ENCODE measurements at places on chromosomes 5 and 9.

DNA sequence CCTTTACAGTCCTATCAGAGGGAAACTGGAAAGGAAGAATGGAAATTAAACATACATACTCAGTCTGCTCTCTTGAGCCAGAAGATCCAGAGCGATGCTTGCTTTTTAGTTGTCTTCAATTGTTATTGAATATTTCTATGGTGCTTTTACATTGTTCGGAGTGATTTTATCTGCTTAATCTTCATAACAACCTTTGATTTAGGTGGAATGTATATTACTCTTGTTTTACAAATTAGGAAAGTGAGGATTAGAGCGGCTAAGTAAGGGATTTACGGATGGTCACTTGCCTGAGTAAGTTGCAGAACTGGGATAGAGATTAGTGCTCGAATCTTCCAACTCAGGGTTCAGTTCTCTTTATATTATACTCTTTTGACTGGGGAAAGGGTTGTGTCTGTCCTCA lies 69.1 kb downstream of the PBX3 start:
- DNase-seq = no peak

- DNase-seq = no peak
These were observed 40.1 kb upstream of the TARS1 start for GRCh38 chr5:33400675-33401074.

DNA sequence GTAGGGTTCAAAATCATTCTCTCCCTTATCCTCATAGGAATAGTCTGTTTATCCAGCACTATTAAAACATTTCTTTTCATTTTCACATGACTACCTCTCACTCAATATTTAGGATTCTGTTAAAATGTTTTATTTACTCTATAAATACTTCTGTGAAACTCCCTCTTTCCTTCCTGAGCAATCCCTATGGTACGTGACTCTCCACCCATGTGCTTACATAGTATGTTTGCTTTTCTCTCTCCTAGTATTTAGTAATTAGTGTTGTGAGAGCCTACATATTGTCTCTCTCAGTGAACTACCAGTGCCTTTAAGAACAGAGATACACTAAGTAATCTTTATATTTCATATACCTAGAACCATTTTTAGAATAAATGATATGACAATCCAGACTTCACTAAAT lies 46.0 kb downstream of the PTPRD start:
- no peak for DNase-seq

DNA sequence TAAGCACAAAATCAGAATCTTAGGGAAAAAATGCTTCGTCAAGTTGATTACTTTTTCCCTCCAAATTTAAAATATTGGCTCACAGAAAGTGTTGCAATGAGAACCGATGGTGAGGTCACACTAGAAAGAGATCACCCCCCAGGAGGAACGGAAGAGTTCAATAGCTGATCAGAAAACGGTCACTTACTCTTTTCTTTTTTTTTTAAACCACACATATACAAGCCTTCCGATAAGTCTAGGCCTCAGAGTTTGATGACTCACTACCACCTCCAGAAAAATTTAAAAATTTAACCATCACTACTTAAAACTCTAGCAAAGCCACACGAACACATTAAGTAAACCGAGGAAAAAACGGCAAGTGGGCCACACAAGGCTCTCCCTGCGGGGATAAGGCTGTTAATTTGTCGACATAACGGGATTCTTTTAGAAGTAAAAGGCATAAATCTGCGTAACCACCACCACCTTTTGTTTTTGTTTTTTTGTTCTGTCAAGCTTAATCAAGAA lies 1.2 kb downstream of the SURF4 start:
- no peak for DNase-seq

DNA sequence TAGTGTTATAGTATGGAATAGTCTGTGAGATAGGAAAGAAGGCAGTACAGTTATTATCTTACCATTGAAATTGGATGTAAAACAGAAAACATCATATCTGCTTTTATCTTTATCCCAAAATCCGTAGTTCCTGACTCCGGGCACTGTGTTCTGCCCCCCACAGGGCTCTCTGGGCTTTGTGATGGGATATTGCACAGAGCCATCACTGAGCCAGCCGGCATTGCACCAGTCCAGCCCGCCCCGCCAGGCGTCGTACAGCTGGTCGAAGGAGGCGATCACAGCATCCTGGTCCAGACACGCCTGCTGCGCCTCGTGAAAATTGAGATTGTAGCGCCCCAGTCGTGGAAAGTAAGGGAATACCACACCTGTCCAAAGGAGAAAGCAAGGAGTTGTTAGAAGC lies 76.4 kb downstream of the HAPLN1 start:
- DNase-seq = no peak

GRCh38 chr5:132825033-132825833 lies 5.2 kb downstream of the SHROOM1 start:
- no peak for DNase-seq

DNA sequence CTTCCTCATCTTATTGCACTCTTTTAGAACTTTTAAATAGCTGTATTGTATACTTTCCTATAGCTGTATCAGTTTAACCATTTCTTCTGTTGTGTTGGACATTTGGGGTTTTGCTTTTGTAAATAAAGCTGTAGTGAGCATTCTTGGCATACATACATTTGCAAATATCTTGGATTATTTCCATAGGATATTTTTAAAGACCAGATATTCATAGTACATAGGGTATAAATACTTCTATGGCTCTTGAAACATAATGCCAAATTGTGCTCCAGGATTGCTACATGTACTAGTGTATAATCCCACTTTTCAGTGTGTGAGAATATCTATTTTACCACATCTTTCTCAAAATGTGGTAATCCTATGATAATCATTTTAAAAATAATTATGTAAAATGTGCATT lies 51.2 kb downstream of the SCAMP1 start:
- no peak for DNase-seq

DNA sequence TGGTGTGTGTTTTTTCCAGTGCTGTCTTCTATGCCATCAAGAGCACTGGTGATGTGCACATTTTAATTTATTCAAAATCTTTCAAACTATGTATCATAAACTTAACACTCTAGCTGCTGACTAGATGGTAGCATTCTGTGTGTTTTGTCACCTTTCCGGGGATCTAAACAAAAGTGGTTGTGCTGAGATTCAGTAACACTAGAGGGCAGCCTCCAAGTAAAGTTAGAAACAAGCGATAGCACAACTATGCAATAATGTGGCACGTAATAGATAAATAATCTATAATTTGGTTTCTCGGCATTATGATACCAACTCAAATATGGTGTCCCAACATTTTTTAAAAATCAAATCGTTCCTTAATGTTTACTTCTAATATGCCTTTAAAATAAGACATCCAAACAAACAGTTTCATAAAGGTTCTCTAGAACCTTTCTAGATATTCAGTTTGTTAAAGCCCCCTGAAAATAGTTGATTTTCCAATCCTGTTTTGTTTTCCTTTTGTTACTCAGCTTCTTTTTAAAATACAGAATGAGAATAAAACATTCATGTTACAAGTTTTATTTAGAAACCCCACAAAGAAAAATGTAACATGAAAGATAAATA lies 16.9 kb downstream of the SEMA6A start:
- DNase-seq = peak; percentile 9

GRCh38 chr9:76562511-76562911 lies 103.5 kb downstream of the GCNT1 start:
- DNase-seq = no peak

- no peak for DNase-seq
These were observed 3.4 kb downstream of the GFM2 start for GRCh38 chr5:74763504-74763903.

DNA sequence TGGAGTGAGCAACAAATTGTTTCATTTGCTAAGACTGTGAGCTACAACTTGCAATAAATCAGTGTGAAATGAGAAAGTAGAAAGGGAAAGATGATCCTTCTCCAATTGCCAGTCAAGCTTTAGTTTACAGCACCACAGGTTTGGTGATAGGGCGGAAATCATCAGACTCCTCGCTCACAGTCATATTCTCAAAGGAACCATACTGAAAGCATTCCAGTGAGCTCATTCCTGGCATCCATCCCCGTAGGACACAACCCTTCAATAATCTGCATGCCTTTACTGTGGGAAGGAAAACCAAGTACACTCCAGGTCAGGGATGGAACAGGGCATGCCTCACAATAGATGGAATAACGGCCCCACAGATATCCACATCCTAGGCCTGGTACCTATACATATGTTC lies 80.7 kb downstream of the FSTL4 start:
- DNase-seq = no peak

DNA sequence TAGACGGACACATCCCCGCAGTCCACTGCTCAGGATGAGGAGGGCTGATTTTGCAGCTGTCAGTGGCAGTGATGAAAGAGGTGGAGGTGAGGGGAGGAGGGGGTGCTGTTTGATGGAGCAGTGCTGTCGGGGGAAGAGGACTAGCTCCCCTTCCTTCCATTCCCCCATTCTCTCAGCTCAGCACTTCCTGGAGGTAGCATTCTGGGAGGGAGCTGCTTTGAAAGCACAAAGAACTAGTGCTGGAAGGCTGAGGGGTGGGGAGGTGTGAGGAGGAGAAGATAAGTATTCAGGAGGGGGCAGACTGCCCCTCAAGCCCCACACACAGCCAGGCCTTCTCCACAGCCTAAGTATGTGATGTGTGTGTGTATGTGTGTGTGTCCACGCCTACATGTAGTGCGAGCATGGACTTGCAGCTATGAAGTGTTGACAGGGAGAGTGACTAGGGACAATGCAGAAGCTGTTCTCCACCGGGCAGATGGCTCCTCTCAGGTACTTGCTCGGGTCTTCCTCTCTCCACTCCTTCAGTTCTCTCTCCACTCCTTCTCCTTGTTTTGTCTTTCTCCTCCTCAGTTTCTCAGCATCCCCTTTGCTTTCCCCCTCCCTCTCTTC lies 65.5 kb upstream of the HSPA9 start:
- DNase-seq = no peak

DNA sequence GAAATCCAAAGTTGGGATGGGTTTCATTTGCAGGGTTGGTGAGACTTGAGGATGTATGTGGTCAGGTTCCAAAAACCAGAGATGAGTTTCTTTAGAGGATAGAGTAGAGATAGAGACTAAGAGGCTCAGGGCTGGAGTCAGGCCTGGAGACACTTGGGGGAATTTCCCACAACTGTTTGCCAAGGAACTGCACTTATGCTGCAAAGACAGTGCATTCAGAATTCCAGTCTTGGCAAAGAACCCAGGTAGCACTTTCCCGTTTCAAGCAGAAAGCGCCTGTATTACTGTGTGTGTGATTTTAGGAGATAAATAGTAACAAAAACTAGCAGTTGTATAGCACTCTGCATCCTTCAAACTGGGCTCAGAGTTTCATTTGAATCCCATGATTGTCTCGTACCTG lies 55.4 kb downstream of the SNCAIP start:
- DNase-seq = no peak

DNA sequence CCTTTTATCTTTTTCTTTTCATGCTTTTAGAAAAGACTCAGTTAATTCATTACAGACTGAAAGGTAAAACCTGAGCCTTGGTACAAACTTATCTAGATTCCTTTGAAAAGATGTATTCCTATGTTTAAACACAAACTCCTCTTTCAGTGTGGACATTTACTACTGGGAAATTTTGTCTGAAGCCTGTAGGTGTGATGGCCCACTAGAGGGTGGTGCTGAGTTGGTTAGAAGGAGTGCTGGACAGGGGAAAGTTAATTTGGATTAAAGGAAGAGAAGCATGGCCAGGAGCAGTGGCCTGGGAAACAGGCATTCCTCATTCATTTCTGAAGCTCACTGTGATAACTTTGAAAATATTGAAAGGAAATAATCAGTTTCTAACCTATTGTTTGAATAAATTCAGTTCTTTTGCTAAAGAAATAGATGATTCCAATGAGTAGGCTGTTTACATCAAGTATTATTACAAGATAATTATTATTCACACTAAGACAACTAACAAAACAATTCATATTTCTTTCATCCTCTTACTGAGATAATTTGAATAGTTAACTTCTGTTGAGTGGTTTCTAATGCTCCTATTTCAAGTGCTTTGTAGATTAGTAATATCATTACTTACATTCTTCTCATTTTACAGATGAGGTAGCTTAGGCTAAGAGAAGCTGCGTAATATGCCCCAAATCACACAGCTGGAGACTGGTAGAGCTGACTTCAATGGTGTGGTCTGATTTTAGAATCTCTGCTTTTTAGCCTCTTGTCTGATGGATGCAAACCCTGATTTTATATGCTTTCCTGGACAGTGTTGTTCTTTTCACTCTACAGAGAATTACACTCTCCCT lies 150.9 kb downstream of the ADGRV1 start:
- peak; percentile 29 for DNase-seq

DNA sequence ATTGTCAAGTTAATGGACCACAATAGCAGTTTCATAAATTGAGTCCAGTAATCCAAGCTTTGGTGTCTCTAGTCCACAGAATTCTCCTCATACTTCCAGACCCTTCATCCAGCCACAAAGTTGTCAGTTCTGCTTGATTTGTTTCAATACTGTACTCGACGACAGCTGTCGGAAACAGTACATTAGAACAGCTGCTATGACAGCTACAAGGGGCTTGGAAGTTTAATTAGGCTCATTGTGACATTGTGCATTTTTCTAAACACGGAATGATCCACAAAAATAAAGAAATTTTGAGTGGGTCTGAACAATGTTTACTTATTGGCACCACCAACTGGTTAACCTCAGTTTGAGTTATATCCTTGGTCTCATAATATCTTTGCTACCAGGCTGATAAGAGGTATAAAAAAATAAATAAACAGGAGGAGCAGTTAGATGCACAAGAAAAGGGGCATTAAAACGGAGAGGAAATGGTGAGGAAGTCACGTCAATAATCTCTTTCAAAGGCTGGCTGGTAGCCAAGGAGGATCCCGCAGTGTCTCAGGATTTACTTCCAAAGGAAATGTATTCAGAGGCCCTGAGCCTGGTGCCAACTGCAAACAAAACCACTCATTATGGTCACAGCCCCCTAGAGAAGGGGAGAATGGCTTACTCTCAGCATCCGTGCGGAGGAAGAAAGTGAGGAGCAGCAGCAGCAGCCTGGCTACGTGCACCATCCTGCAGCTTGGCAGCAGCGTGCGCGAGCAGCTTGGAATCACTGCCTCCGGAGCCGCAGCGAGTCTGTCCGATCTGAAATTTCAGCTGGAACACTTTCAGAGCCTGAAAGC lies 933.8 kb upstream of the DMAC1 start:
- DNase-seq = peak; percentile 98

DNA sequence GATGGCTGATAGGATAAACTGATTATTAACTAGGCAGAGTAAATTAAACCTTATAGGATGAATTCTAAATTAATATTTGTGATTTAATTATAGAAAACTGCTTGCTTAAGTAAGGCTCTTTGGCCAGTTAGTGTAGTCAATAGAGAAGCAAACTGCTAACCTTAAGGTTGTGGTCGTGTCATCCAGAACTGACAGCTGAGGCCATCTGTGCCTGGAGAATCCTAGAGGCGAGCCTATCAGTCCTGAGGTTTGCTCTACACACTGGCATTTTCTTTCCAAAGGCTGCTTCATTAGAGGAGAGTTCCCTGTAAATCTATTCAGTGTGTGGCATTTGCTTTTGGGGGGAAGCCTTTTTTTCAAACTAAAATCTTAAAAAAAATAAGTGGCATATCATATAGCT lies 169.2 kb downstream of the MEF2C start:
- no peak for DNase-seq

GRCh38 chr5:165201369-165201768 lies 1696.0 kb downstream of the MAT2B start:
- no peak for DNase-seq

GRCh38 chr5:9534881-9535517 lies 10.9 kb downstream of the SEMA5A start:
- no peak for DNase-seq

- DNase-seq = peak; percentile 66
These were observed 181.3 kb downstream of the SNCAIP start for GRCh38 chr5:122493091-122494021.

- no peak for DNase-seq
These were observed 254.1 kb upstream of the DAPK1 start for GRCh38 chr9:87243602-87244001.

- peak; percentile 67 for DNase-seq
These were observed 29.3 kb downstream of the PCDH1 start for GRCh38 chr5:141848744-141849414.

GRCh38 chr9:123999661-124000060 lies 11.9 kb upstream of the LHX2 start:
- DNase-seq = no peak

All from NCI-H146 (cell line).